ENCODE measurements at places on chromosomes 2 and 18.

GRCh38 chr2:118016911-118017310, 3.0 kb upstream of the CCDC93 start:
- DNase-seq = peak; percentile 85

DNA sequence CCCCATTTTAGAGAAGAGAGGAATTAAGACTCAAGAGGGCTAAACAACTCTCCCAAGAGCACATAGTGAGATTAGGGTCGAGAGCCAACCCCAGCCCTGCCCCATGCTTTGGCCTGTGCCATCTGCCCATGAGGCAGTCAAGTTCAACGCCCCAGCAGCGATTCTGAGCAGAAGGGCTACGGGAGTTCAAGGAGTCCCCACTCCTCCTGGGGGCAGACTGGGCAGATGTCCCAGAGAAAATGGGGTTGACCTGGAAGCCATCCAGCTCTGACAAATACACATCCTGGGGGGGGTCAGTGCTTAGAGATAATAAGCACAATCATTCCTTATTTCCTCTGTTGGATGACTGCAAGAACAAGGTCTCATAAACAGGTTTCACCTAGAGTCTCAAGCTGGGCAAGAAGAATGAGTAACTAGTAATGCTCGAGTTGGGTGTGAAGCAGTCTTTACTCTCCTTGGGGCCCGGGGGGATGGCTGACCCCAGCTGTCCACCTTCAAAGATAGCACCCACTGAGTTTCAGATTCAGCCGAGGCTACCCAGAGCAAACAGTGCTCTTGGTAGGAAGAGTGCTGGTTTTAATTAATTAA, 716.4 kb downstream of the RNF144A start:
- DNase-seq = no peak

DNA sequence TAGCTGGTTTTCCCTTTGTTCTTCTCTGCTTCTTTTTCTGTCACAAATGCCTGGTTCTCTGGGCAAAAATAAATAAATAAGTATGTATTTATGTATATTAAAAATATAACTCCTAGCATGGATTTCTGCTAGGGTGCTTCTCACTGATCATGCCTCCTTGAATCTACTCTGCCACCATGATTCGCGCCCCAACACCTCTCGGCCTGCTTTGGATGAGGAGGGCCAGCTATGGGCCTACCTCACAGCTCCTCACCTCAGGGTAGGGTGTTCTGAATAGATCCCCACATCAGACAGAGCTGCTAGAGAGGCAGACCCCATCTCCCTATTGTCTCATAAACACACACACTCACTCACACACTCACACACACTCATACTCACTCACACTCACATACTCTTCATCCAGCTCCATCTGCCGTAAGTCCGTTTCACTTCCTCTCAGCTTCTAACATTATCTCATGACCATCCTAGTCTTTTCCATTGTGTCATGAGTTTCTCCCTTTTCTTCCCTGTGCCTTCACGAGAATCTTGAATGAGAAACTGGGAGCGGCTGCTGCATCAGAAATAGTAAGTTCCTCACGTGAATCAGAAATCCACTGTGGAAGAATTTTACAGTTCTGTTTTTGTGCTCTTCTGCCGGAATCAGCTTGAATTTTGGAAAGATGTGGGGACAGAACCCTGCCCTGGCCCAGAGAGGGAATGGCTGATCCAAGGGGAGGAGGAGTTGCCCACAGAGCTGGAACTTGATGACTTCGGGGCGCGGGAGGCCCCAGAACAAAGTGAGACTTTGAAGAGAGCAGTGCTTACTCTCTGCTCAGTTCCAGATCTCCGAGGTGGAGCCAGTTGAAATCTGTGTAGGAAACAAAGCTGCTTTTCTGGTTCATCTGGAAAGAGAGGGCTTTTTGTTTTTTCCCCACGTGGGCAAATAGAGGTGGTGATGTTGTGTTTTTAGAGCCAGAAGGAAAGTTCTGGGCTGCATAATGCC, 20.9 kb downstream of the ANXA4 start:
- DNase-seq = peak; percentile 83

GRCh38 chr2:29983308-29983707, 61.9 kb upstream of the ALK start:
- no peak for DNase-seq

DNA sequence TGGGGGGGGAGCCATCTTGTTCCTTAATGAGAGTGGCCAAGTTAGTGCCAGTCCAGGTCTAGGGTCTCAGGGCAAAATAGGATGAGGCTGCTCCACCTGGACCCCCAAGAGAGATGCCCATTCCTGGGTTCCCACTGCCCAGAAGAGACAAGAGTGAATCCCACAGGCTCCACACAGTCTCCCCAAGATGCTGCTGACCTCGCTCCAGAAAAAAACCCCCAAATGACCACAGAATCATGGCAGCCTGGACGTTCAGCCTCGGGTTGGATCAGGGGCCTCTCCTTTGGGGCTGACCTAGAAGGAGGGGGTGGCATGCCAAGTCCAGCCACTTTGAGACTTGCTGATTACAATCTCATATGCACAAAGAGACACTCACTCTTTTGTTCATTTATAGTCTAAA, 25.1 kb downstream of the STAT1 start:
- no peak for DNase-seq

DNA sequence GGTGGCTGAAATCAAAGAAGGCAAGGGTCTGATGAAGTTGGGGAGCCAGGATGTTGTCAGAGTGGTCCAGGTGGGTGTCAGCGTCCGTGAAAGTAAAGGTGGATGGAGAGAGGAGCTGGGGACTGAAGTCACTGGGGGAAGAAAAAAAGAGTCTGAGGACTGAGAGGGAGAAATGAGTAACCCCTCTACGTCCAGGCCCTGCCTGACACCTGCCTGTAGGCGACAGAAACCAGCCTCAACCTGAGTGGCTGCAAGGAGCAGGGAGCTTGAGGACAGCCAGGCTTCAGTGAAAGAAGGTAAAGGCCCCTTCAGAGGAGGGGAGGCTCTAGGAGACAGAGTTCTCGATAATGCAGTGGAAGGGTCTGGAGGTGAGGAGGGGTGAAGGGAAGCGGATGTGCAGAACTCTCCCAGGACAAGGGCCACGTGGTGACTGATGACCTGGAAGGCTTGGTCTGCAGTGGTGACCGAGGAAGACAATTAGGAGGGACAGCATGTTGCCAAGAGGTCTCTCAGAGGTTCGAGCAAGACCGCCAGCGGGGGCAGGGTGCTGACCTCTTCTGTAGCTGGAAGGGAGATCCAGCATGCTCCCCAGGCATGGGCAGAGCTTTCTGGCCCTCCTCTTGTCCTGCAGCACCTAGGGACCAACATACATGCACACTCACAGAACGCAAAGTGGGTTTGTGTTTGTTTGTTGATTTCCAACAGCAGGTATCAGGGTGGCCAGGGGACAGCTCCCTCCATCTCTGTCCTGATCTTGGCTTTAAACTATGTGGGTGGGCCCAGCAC, 86.6 kb upstream of the TMEM247 start:
- no peak for DNase-seq

GRCh38 chr18:74608681-74609080, 11.0 kb downstream of the ZNF407 start:
- no peak for DNase-seq

GRCh38 chr2:1493431-1494126, 80.3 kb downstream of the TPO start:
- no peak for DNase-seq

- peak; percentile 54 for DNase-seq
These were observed 3.1 kb upstream of the SERPINB10 start for GRCh38 chr18:63904694-63905093.

DNA sequence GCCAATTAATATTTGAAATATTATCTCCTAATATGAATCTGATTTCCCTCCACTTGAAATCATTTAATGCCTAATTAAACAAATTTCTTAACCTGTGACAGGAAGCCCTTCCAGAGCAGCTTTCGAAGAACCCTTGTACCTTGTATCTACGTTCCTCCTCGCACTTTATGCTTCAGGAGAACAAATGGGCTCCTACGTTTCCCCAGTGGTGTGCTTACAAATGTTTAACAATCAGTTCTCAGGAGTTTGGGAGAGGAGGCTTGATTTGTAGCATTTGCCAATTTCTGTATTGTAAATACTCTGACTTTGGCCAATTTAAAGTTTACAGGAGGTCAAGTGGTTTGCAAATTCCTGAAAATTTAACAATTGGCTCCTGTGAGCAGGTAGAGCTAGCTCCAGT, 327.8 kb downstream of the THSD7B start:
- no peak for DNase-seq

DNA sequence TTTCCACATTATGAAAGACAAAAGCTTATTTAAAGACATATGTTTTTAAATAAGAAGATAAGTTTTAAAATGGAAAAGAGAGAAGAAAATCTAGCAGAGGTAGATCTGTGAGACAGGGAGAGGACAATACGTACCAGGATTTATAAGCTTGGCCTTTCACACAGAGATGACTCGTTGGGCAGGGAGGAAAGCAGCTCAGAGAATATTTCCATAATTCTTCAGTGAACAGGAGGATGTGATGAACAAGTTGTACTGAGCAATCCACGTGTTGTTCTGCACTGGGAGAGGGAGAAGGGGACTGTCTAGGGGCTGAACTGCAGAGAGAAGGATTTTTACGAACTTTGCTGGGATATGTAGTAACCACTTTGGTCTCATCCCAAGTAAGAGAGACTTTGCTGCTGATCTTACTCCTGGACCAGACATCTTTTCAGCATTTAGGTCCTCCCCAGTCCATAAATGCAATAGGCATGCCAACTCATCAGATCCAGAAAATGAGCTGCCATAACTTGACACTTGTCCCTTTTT, 162.5 kb upstream of the SETBP1 start:
- no peak for DNase-seq

GRCh38 chr2:238985931-238986446, 138.1 kb downstream of the TWIST2 start:
- DNase-seq = no peak

DNA sequence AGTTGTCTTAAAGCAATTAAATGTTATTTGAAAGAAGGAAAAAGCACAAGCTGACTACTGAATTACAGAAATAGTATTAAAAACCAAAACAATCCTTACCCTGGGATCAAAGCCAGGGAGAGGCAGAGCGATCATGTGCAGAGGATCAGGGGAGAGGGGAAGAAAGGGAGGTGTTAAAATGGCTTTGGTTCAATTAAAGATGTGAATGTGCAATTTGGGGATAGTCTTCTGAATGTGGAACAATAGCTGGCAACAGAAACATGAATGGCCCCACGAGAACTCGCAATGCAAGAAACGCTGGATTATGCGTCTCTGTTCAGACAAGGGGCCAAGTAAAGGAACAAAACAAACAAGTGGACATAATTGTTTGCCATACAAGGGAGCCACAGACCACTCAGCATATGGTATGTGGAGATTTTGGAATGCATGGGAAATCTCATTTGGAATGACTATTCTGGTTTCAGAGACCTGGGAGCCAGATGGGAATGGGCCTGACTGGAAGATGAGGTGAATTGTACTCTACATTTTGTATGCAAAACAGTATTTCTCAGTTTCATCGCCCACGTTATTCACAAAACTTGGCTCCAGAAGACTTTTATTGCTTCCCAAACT, 155.4 kb downstream of the SLC4A3 start:
- no peak for DNase-seq

- no peak for DNase-seq
These were observed 68.3 kb upstream of the OTOS start for GRCh38 chr2:240208631-240209211.

DNA sequence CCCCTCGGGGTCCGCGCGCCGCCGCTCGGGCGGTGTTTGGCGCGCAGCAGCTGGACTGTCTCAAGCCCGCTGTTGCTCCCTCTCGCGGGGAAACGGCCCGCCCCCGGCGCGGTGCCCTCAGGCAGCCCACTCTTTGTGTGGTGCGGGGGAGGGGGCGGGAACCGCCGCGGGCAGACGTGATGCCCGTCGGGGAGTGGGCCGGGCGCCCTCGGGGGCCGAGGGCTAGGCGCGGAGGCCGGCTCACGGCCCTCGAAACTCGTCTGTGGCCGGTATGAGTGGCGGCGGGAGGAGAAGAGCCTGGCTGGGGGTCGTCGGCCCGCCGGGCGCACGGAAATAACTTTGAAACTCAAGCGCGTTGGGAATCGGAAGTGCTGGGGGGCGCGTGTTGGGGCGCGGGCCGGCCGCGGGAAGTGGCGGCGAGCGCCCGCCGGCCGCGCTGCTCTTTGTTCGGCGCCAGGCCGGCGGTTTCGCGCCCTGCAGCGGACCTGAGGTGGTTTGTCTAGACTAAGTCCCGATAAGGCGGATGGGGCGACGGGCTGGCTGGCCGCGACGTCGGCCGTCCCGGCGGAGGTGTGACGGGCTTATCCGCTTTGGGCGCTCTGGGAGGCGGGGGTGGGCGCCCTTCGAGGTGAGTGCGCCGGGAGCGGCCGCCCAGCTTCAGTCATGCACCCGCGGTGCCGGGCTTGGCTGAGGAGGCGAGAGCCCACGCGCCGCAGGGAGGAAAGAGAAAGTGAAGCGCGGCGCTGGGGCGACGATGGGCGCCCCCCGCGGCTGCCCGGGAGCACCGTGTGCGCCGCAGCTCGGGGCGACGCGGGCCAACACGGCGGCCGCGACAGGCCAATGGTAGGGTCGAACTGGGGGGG, 679 bp downstream of the PTMA start:
- DNase-seq = peak; percentile 79

Data from suppressor macrophage treated with lipopolysaccharide for 1 hour (primary cell).